ENCODE measurements at places on chromosomes 11 and 22. TPM values are rescaled to one million over a fixed set of nuclear protein-coding genes. Genes with fewer than 3 reads are reported as not detected.

- DNase-seq = no peak
Measured at GRCh38 chr11:126925321-126926093, 75.1 kb downstream of the KIRREL3 start.

GRCh38 chr11:72216638-72217037 lies at the start of gene FOLR2:
TSS of gene FOLR2 (plus strand) at chr11:72216794. CDS start at chr11:72218585, 1,791 bp downstream.
- DNase-seq = no peak

TMEM151A gene
- total RNA-seq = not detected

BCL2L13 gene
- total RNA-seq = 36.1 TPM

DDTL gene
- total RNA-seq = not detected
